Activated CD8-positive, alpha-beta memory T cell treated with anti-CD3 and anti-CD28 coated beads, Interleukin-2, amount 50 U/mL, for 48 hours (primary cell): ENCODE measurements at places on chromosomes 1 and 21.
A peak's percentile ranks its signal among the peaks of the same experiment; 100 is the strongest.

DNA sequence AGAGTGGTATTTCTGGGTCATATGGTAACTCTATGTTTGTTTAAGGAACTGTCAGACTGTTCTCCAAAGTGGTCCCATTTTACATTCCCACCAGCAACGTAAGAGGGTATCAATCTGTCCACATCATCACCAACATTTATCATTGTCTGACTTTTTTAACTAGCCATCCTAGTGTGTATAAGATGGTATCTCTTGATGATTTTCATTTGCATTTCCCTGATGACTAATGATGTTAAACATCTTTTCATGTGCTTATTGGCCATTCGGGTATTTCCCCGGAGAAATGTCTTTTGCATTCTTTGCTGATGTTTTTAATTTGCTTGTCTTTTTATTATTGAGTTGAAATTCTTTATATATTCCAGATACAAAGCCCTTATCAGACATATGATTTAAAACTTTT lies 370.1 kb upstream of the NR5A2 start:
- no peak for DNase-seq

DNA sequence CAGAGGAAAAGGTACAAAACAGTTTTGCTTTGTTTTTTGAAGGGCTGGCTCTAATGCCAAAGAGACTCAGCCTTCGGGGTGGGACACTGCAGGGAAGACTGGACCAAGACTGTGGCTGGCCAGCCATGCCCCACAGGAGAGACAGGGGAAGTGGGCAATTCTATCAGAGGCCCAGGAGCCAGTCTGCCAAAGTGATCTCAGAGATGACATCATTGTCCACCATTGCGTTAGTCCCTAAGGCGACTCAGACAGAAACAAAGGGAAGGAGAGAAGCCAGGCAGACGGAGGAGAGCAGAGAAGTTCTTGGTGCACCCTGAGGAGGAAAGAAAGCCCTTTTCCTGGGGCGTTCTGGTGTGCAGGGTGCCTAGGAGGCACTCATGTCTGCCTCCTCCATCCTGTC lies 26.4 kb downstream of the OPTC start:
- no peak for DNase-seq

DNA sequence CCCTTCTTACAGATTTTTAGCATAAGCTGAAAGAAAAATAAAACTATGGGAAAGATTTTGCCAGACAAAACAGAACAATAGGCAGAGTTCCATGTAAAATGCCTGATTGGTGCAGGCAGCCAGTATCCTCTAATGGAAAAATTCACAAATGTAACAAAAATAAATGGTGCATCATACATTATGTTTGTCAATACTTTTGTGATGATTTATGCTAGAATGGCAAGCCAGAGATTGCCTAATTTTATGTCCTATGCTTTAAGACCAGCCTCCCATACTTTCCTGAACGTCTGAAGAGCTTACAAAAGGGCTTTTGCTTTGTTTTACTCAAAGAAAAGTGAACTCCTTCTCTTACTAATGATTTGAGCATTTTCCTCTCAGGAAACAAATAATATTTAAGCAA lies 81.5 kb upstream of the KCNJ15 start:
- no peak for DNase-seq

- peak; percentile 65 for DNase-seq
Observed at GRCh38 chr1:237864338-237865244, 26.1 kb downstream of the ZP4 start.

DNA sequence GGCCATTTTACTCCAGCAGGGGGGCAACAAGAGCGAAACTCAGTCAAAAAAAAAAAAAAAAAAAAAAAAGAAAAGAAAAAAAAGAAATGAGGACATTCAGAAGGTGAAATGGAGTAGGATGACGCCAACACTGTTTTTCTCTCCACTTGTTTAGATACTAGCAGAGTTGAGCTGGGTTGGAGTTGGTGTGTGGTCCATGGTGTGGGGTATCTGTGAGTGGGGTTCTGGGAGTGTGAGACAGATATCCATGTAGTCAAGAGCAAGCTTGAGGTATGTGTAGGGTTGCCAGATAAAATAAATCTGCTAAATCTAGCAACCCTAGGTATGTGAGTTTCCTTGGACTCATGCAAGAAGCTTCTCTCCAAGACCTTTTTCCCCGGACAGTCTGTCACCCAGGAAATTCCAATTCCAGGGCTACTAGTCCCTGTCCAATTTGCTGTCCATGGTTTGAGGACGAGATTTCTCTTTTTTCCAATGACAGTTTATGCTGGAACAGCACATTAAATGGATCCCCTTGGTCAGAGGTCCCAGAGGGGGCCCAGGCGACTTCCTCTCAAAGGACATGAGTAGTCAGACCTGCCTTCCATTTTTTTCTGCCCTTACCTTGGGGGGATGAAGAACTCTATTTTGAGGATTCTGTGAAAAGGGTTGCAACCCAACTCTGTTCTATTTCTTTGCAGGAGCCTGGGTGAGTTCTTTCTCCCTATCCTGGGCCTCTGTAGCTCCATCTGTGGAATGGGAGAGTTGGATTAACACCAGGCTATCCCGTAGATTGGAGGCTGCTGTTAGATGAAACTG lies 2.1 kb upstream of the FOXD2 start:
- no peak for DNase-seq

GRCh38 chr1:160121388-160121787 lies 5.8 kb downstream of the ATP1A2 start:
- no peak for DNase-seq

DNA sequence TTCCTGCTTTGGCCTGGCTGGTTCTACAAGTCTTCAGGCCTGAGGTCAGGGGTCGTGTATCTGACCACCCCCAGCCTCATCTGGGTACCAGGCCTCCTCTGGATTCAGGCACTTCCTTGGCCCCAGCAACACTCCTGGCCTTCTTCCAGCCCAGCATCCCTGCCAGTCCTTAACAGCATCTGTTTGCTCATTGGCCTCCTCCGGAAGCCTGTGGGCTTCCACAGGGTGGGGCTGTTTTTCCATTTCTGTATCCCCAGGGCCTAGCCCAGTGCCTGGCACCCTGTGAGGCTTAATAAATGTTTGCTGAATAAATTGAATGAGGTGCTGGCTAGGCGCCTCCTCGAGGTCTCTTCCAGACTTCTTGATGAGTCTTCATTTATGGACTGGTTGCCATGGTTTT lies 21.5 kb upstream of the GPR37L1 start:
- no peak for DNase-seq

DNA sequence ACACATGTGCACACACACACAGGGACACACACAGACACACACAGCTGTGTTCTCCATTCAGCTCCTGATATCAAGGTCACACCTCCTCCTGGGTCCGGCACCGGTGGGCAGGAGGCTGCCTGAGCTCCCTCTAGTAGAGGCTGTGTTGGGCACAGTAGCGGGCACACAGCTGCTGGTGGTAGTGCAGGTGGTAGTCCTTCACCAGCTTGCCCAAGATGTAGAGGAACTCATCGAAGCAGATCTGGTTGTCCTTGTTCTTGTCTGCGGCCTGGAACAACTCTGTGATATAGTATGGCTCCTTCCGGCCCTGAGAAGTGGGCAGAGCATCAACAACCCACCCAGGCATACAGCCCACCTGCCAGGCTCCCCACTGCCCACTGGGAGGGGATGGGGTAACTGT lies 5.6 kb upstream of the S100A8 start:
- no peak for DNase-seq

GRCh38 chr1:94490556-94490955 lies 51.0 kb downstream of the F3 start:
- DNase-seq = no peak

DNA sequence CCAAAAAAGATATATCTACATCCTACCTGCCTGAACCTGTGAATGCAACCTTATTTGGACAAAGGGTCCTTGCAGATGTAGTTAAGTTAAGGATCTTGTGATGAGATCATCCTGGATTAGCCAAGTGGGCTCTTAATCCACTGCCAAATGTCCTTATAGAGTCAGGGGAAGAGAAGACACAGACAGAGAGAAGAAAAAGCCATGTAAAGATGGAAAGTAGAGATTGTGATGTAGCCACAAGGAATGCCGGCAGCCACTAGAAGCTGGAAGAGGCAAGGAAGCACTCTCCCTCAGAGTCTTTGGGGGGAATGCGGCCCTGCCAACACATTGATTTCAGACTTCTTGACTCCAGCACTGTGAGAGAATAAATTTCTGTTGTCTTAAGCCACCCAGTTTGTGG lies 16.2 kb downstream of the HSD11B1 start:
- no peak for DNase-seq

DNA sequence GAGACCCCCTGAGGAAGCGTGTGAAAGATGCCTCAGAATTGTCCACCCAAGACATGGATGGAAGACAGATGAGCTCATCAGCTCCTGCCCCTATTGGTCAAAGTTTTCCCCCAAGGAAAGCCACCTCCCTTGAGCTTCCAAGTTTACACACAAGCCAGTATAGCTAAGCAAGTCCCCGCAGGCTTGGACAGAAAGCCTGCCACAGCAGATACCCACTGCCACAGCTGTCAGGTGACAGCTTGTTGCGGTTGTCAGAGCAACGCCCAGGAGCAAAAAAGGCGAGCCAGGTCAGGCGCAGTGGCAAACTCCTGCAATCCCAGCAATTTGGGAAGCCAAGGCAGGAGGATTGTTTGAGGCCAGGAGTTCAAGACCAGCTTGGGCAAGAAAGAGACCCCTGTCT lies 60.9 kb upstream of the IFNAR2 start:
- no peak for DNase-seq

- no peak for DNase-seq
Observed at GRCh38 chr1:40155910-40156309, 5.3 kb upstream of the RLF start.

GRCh38 chr1:46527474-46528296 lies 23.8 kb downstream of the KNCN start:
- peak; percentile 88 for DNase-seq

- no peak for DNase-seq
Observed at GRCh38 chr1:22208268-22208972, 65.5 kb upstream of the WNT4 start.

DNA sequence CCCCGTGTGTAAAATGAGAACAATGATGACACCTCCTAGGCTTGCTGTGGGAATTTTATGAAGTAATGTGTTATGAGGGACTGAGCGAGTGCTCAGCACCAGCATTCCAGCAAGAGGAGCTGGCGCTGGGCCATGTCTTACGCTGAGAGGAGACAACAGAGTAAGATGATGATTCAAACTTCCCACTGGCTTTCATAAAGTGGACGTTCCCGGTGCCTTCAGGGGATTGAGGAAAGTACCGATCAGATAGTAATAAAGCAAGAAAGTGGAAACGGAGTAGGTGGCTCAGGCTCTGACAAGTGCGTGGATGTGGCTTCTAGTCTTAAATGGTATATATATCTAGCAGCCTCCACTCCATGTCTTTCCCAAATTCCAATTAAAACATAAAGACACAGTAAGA lies 23.8 kb downstream of the EPHA10 start:
- no peak for DNase-seq

DNA sequence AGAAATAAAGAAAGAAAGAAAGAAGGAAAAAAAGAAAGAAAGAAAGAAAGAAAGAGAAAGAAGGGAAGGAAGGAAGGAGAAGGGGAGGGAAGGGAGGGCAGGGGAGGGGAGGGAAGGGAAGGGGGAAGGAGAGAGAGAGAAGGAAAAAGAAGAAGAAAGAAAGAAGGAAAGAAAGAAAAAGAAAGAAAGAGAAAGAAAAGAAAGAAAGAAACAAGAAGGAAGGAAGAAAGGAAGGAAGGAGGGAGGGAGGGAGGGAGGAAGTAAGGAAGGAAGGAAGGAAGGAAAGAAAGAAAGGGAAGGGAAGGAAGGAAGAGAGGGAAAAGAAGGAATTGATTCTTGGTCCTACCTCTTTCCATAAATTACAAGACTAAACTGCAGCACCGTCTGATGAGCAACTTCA lies 186.1 kb downstream of the URB2 start:
- no peak for DNase-seq

DNA sequence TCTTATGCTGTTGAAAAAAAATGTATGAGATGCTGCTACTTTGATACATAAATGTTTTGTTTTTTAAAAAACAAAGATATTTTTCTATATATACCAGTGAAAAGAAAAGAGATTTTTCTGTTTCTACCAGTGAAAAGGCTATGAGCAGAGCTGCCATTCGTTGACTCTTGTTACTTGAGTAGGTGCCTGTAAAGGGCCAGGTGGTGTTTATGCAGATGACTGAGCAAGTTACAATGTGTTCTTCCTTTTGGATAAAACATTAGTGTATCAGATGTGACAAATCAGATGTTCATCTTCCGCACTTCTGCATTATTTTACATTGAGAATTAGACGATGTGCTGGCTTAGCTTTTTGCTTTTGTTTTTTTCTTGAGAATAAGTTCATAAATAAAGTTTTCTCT lies 45.4 kb downstream of the BARHL2 start:
- DNase-seq = no peak

- peak; percentile 35 for DNase-seq
Observed at GRCh38 chr21:31408301-31409088, 64.4 kb upstream of the TIAM1 start.

DNA sequence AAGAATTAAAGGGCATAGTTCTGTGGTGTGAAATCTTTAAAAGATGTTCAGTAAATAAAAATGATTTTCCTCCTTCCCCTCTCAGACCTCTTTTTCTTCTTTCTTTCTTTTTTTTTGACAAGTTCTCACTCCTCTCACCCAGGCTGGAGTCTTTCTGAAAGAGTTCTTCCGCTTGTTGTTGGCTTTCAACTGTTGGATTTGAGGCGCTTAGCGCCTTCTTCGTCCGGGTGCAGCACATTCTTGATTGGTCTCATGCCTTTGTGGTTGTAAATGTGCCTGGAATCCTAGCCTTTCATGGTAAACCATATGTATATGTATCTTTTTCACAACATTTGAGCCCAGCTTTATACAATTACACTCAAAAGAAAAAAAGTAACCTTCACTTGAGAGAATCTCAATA lies 980 bp upstream of the METTL18 start:
- no peak for DNase-seq

DNA sequence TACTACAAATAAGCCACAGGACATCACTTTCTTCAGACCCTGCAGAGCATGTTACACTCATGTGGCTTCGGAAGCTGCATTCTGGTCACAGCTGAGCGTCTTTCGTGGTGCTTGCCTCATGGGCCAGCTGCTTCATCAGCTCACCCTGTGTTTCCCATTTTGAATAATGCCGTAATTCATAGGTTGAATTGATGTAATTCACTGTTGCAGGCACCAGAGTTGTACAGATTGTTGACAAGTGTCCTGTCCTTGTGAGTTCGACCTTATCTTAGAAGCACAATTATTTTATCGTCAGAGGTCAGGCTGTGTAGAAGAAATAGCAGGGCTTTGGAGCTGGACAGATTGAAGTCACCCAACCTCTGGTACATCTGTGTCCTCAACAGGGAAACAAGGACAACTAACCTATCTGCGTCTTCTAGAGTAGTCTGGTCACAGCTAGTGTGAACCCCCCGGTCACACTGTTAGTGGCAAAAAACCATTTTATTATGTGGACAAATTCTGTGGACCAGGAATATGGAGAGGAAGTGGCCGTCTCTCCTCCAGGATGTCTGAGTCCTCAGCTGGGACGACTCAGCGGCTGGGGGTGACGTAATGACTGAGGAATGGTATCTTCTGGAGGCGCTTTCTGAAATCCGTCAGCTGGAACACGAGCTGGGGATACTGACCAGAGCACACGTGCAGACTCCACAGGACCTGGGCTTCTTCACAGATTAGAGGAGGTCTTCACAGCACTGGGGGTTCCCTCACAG lies 17.8 kb downstream of the PKNOX1 start:
- DNase-seq = no peak
